ENCODE measurements at places on chromosomes 5 and 9.

- no peak for DNase-seq
Measured at GRCh38 chr9:121651295-121652020, at the start of gene DAB2IP. Gene DAB2IP (plus strand): TSS chr9:121651634. CDS start chr9:121651776, 142 bp downstream.

- no peak for DNase-seq
Measured at GRCh38 chr5:127019928-127020327, 10.4 kb downstream of the MARCHF3 start.

GRCh38 chr9:107847978-107848964 is 358.7 kb upstream of the KLF4 start:
- DNase-seq, result no peak

DNA sequence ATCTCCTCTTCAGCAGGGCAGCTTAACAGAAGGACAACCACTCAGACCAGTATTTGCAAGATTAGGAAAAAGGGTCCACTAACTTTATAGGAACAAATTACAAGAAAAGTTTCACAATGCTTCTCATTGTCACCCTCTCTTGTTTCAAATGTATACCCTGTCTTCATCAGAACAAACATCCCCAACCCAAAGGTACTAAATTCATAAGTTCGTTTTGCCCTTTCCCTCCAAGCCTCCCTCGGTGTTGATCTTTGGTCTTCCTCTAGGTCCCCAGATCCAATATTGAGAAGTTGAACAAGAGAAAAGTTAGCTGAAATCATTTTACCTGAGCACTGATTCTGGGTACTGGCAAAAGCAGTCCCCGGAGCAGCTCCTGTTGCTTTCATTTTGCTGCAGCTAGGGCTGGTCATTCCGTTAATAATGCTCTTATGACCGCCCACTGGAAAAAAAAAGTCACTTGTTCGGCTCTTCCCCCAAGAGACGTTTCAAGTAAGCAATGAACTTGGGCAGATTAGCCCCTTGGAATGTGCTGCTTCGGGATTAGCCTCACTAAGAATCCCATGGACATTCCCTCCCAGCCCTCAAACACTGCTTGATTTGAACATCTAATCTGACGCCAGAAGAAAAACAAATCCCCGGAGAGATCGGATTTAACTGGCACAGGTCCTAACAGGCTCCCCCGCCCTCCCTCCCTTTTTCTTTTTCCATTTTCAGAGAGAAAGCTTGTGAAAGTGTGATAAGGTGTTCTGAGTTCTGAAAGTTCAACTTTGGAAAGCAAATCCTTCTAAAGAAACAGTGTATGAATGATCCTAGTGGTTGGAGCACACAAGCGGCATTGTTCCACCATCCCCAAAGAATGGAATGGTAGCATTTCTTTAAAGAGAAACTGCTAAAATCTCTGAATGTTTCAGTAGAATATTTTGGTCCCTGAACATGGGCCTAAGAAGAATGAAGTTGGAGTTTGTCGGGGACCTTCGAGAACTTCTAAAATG is 252.5 kb downstream of the TRPM3 start:
- DNase-seq, result no peak

- DNase-seq, result no peak
Measured at GRCh38 chr5:112163435-112163834, 255.6 kb downstream of the EPB41L4A start.

DNA sequence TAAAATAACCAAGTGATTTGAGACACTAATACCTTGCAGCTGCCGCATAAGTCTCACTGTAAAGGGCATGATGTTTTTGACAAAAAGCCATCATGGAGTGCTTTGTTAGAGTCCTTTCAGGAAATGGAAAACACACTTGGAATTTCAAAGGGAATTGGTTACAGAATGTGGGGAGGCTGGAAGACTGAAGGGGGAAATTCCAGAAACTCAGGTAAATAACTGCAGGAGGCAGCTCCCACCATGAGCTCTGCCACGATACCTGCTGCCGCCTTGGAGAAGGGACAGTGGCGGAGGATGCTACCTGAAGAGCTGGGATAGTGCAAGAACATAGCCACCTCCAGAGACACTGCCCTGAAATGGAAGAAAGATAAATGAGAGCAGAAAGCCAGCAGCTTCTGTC is 66.9 kb downstream of the PRKACG start:
- DNase-seq, result no peak

GRCh38 chr5:81909677-81910076 is 62.1 kb upstream of the ATG10 start:
- no peak for DNase-seq

DNA sequence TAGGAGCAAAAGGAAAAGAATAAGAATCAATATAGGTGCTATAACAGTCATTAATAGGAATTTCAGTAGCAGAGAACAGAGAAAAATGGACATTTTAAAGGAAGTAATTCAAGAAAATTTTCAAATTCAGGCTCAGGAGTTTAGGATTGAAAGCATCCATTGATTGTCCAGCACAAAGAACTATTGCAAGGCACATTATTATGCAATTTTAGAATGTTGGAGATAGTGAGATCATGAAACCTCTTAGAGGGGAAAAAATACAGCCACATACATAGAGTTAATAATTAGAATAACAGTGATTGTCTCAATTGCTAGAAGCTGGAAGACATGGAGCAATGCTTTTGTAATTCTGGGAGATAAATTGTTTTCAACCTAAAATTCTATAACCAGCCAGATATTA is 31.5 kb downstream of the CNTLN start:
- no peak for DNase-seq

- no peak for DNase-seq
Measured at GRCh38 chr5:122605236-122605635, 169.6 kb upstream of the SNX2 start.

- DNase-seq, result no peak
Measured at GRCh38 chr5:107672211-107673038, 1.7 kb upstream of the EFNA5 start.

DNA sequence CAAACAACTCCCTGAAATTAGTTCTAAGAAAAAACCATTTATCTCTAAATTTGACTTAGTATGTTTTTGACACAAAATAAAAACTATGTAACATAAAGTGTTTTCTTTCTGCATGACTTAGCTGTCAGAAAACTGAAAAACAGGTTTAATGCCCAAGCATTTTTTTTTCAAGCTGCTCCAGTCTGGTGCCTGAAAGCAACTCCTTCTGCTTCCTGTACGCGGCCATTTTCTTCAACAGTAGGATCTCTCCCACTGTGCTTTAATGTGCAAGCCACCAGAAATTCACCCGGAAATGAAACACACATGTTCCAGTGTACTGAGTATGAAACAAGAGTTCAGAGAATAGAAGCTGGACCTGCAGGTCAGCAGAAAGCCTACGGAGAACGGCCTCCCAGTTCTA is 161.2 kb downstream of the MED27 start:
- no peak for DNase-seq

GRCh38 chr9:127896395-127897192 is 2.8 kb downstream of the ST6GALNAC6 start:
- no peak for DNase-seq

GRCh38 chr5:146732962-146733361 is 145.6 kb downstream of the PPP2R2B start:
- DNase-seq, result no peak

- no peak for DNase-seq
Measured at GRCh38 chr5:175693741-175694140, 35.9 kb downstream of the HRH2 start.

GRCh38 chr5:52419357-52419756 is 368.4 kb upstream of the ITGA1 start:
- no peak for DNase-seq

DNA sequence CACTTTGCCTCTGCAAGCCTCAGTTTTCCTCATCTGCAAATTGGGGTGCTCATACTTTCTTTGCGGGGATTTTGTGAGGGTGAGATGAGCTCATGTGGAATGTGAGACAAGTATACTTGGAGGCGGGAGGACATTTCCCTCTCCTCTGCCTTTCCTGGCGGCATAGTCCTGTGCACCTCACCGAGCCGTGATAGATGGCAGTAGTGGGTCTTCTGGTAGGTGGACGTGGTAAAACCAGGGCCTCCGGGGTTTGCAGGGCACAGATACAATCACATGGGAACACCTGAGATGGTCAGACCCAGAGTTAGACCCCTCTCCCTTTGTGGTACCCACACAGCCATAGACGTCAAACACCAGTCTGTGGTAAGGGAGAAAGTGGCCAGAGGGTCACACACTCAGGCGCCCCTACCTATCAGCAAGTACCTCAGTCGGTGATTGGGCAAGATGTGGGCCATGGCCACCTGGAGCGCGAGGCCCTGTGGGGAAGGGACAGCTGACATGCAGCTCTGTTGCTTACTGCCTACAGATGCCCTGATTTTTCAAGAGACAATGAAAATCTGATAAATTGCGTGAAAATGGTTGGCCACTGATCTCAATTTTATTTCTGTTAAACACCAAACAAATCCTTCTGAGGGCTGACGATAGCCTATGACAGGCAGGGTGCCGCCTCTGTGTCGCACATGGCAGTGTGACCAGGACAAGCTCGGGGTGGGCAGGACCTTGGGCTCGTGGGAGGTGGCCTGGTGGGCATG is 9.9 kb downstream of the ERGIC1 start:
- no peak for DNase-seq

DNA sequence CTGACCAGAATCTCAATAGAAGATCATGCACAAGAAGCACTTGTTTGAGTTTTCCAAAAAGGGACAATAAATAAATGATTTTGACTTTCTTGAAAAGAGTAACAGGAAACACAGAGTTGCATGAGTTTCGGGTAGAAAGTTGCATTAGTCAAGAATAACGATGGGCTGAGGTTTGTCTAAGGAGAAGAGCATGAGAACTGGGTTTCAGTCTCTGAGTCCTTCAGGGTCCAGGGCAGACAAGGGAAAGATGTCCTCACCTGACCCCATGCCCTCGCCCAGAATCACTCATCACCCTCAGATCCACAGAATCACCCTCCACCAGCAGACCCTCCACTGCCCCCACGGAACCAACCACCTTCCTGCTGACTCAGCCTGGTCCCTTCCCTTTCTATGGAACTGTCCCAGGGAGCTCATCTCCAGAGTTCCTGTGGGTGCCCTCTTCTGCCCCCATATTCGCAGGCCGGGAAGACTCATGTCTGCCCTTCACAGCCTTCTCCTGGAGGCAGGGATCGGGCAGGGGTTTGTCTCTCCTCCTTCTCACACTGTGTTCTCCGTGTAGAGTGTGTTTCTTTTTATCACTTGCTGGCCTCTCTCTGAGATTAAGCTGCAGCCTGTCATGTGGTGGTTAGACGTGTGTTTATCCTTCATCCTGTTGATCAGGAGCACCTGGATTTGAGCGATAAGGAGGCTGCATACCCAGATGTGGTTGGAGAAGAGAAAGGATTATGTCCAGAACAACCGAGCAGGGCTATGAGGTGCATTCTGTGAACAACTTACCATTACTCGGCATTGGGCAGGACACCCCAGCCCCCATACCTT is 442.6 kb downstream of the MAT2B start:
- no peak for DNase-seq

GRCh38 chr9:31272456-31273295 is 1111.8 kb upstream of the ACO1 start:
- DNase-seq, result no peak

- no peak for DNase-seq
Measured at GRCh38 chr9:125755340-125755739, 8.2 kb downstream of the PBX3 start.

GRCh38 chr9:87340391-87340790 is 157.3 kb upstream of the DAPK1 start:
- DNase-seq, result no peak

GRCh38 chr9:20664501-20664900 is 19.6 kb upstream of the FOCAD start:
- DNase-seq, result no peak

- DNase-seq, result no peak
Measured at GRCh38 chr5:1998716-1999317, 116.1 kb upstream of the IRX4 start.

- no peak for DNase-seq
Measured at GRCh38 chr9:91546574-91546973, 122.9 kb upstream of the NFIL3 start.

GRCh38 chr5:104611135-104611767 is 1048.7 kb upstream of the NUDT12 start:
- DNase-seq, result no peak

GRCh38 chr5:14471507-14471906 is 110.1 kb upstream of the OTULINL start:
- no peak for DNase-seq

GRCh38 chr5:150525163-150525562 is 17.2 kb downstream of the NDST1 start:
- no peak for DNase-seq

DNA sequence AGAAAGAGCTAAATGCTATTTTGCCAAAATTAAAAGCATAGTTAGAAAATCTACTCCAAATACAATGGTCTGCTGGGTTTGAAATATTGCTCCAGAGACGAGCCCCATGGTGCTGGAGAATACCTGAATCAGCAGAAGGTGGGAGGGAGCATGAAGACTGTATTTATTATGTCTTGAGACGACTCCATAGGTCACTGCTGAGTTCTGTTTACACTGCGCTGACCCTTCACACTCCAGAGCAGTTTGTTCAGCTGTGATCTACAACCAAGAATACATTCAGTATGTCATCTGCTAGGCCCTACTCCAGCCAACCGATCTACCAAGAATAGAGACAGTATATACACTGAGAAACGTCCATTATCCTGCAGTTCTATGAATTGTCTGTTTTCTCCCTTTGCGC is 150.5 kb downstream of the TLE1 start:
- no peak for DNase-seq

GRCh38 chr9:132849185-132849706 is 28.8 kb downstream of the AK8 start:
- DNase-seq, result no peak

Data from effector CD8-positive, alpha-beta T cell (primary cell).